ENCODE measurements at places on chromosomes 12 and 14. TPM values are rescaled to one million over a fixed set of nuclear protein-coding genes. Genes with fewer than 3 reads are reported as not detected.

The SUSD6 gene
- total RNA-seq, result 80.1 TPM

The BEGAIN gene
- 1.3 TPM for total RNA-seq

GRCh38 chr12:52627395-52628110 lies 9.2 kb upstream of the KRT73 start:
- DNase-seq, result no peak

- peak; percentile 53 for DNase-seq
These were observed 798 bp upstream of the RASAL1 start for GRCh38 chr12:113136128-113136989.

DNA sequence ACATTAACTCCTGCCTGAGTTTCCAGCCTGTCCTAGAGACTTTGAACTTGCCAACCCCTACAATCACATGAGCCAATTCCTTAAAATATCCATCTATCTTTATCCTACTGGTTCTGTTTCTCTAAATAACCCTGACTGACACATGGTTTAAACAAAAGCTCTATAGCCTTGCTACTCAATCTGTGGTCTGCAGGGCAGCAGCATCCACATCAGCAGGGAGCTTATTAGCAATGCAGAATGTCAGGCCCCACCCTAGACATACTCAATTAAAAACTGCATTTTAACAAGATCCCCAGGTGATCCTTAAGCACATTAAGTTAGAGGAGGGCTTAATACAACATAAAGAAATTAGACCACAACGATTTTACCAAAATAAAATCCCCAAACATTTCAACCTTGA lies 108.3 kb upstream of the CPSF6 start:
- no peak for DNase-seq

- no peak for DNase-seq
These were observed 89.5 kb downstream of the RFLNA start for GRCh38 chr12:124384299-124384894.

Data from lower lobe of right lung (tissue), 2 donors.